ENCODE measurements at places on chromosomes 4 and X.

- no peak for DNase-seq
These were observed 1264.7 kb downstream of the PCDH7 start for GRCh38 chr4:31984872-31985271.

DNA sequence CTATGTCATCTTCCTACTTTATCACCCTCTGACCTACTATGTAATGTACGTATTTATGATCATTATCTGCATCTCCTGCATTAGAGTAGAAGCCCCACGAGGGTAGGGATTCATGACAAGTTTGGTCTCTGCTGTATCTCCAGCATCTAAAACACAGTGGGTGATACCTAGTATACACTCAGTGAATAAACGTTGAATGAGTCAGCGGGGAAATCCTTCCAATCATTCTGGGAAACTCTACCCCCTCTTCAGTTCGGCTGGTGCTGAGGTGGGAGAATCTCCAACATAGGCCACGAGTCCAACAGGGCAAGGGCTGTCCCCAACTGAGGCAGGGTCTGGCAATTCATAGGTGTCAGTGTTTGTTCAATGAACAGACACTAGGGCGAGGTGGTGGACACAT, 74.4 kb upstream of the EFNB1 start:
- DNase-seq, result no peak

- DNase-seq, result no peak
These were observed 141.1 kb downstream of the MSL3 start for GRCh38 chrX:11899091-11899490.

GRCh38 chr4:152898606-152899005, 37.5 kb upstream of the FHDC1 start:
- DNase-seq, result no peak

DNA sequence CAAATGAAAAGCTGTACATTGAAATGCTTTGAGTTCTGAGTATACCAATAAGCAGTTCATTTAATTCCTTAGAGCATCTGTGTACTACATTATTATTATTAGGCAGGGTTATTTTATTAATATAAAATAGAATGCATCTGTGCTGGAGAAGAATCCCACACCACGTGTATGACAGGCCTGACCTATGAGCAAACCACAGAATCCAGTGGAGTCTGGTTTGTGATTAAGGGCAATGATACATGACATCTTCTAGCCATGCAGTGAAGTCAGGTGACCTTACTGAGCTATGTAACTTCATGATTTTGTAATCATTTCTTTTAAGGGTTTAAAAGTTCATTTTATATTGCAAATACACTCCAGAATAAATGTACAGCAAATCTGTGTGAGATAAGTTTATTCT, 1165.0 kb upstream of the TENM3 start:
- DNase-seq, result no peak

DNA sequence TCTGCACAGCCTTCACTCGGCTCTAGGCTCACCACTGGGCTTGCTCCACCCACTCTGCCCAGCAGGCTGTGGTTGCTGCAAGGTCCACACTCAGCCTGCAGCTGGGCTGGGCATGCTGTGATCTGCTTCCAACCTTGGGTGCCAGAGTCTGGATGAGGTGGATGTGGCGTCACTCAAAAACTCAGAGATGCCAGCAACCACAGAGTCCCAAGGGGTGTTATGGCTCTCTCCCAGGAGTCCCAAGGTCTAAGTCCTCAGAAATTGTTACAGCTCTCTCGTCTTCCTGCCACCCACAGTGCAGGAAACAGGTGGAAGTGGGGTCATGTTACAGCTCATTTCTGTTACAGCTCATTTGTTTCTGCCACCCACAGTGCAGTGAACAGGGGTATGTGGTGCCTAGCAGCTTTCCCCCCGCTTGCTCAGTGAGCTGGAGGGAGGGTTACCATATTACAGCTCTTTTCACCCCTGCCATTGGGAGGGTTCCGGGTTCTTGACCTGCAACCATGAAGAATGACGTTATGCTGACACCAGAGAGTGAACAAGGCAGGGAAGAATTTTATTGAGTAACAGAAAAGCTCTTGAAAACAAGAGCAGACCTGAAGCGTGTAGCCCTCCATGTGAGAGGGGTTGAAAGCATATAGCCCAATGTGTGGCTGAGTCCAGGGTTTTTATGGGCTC, 893.9 kb downstream of the PCDH7 start:
- DNase-seq, result no peak

GRCh38 chrX:133923113-133923512, 62.3 kb downstream of the GPC3 start:
- DNase-seq, result no peak

- DNase-seq, result no peak
These were observed 68.9 kb downstream of the PCDH19 start for GRCh38 chrX:100341142-100341510.

All from suprapubic skin (tissue), 4 donors.